ENCODE measurements at places on chromosomes 3 and 15.

- no peak for DNase-seq
These were observed 88.1 kb downstream of the ZIC1 start for GRCh38 chr3:147497286-147497685.

- peak; percentile 76 for DNase-seq
These were observed 79.0 kb downstream of the IGF1R start for GRCh38 chr15:98727115-98728040.

DNA sequence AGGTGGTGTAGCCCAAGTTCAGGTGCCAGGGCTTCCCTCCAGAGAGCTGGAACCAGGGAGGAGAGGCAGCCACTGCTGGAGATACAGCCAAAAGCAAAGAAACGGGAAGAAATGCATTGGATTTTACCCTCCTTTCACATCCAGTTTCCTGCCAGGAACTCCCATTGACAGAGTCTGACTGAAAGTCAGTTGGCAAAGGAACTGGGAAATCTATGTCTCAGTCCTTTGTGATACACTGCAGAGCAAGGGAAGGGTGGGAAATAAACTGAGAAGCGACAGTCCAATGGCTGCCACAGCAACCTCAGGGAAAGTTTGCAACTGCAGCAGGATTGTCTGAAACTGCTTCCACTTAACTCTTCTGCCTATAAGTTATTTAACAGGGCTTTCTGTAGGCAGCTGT is 142.6 kb downstream of the SATB1 start:
- DNase-seq = no peak

- DNase-seq = no peak
These were observed 1084.2 kb downstream of the TUSC7 start for GRCh38 chr3:117793622-117794265.

DNA sequence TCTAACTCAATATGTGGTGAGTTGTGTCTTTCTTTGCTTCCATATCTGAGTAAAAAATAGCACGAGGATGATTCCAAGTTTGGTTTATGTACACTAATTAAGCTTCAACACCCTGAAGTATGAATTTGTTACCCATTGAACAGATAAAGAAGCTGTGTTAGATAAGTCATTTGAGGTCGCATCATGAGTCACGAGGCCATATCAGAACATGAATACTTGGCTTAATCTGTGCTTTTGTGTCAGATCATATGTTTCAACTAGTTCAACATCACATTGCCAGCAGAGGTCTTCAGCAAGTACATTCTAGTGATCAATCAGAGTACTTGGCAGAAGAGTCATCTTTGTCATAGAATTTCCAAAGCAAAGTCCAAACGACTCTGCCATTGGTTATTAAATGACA is 26.3 kb upstream of the MITF start:
- DNase-seq = no peak

DNA sequence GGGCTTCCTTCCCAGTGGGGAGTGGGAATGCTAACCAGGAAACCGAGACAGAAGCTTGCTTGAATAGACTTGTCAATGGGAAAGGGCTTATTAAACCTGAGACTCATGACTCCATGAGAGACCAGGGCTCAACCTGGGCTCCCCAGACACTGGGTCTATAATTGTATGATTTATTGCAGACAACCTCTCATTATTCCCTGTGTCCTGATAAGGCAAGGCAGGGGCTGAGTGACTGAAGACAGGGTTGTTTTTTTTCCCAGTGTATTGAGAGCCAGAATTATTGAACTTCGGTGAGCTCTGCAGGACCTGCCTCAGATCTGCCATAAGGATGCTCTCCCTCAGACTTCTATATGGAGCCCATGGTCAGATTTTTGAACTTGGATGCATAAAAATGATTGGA is 79.5 kb upstream of the KLHL25 start:
- DNase-seq = no peak

DNA sequence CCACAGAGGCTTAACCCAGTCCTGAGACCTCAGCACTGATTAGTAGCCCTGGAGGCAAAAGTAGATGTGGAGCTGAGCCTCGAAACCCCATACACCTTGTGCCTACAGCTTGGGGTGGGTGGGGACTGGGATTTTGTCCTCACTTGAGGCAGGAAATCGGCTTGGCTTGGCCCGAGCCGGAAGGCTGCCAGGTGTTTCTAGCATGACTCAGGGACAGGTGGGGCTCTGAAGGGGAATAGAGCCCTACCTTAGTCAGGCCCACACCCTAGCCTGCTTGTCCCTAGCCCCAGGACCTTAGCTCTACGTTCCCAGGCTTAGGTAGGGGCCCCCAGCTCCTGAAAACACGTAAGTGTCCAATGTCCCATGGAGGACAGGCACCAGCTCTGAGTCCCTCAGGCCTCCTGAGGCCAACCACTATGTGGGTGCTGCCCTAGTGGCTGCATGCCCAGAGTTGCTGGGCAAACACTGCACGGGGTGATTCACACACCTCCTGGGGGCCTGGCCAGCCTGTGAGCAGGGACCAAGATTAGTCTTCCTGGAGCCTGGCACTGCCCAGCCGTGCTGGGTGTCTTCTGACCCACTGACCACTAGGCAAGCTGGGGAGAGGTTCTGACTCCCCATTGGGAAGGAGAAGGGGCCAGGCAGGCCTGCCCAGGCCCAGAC is 3.1 kb downstream of the MST1R start:
- DNase-seq = no peak

DNA sequence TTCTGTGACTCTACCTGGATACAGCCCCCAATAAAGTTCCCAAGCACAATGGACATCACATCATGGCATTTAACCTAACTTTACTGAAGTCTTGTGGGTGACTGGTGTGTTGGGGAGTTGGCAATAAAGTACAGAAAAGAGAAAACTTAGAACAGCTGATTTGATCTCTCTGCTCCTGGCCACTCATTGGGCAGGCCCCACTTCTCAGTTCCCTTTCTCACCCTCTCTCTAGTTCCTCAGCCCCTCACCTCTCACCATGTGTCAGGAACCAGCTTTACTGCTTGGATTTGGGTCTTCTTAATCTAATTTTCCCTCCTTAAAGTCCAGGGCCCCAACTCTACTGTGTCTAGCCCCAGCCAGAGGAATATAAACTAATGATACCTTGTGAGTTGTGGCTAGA is 713 bp upstream of the MUC13 start:
- DNase-seq = no peak

DNA sequence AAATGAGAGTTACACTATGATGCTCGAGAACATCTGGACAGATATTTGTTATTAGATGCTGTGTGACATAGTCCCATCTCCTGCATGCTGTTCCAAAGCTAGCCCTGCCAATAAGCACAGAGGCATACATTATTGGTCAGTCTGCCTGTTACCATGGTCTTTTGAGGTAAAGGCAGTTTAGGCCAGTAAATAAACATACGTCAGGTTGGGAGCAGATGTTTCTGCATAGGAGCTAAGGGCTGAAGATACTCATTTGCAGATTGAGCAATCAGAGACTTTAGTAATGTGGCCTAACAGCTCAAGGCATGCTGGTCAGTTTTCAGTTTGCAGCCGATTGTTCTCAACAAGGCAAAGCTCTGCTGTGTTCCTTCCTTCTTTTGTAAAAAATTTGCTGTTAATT is 192.9 kb downstream of the ADAMTSL3 start:
- peak; percentile 24 for DNase-seq

DNA sequence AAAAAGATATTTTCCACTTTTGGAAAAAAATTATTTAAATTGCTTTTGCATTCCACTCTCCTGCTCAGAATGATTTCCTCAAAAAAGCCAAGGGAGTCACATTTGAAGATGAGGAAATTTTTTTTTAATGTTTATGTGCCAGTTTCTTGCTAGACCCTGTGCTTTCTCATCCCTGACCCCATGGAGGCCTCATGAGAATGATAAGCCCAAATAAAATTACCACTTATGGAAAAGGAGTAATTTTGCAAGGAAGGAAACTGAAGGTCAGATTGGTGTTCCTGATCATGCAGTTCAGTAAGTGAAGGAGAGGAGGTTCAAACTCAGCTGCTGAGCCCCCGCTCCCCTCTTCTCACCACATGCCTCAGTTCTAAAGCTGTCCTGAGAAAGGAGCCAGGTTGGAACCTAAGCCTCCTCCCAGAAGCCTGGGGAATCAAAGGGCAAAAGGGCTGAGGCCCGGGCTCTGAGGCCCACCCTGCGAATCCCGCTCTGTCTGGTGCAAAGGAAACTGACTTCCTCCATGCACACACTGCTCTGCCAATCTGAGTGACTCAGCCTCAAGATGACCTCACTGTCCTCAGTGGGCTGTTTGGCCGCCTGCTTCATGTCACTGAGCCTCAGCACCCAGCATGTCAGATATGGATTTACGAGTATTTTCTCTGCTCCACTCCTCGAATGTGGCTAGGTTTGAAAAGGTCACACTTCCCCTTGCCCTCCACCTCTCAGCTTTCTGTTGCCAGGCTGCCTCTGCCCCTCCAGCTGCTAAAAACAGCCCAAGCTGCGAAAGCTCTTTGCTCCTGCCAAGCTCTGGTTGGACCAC is 56.9 kb upstream of the FLNB start:
- no peak for DNase-seq

DNA sequence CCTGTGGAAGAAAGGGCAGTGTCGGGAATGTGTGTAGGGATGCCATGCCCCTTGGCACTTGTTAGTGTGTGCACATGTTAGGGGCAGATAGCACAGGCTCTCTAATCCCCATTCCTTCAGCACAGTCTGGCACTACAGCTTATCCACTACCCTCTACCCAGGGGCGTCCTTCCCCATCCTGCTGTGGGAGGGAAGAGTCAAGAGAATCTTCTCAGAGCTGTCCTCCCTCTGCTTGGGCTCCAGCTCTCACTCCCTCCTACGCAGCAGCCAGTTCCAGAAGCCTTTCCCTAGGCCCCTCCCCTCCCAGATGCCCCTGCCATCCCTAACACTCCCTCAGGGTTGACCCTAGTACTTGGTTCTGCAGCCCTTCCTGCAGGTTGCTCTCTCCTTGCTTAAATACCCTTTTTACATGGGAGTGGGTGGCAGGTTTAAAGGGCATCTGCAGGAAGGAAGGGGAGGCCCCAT is 815 bp upstream of the GRM2 start:
- DNase-seq = no peak

GRCh38 chr3:37863949-37864822 is 2.5 kb downstream of the CTDSPL start:
- DNase-seq = no peak

DNA sequence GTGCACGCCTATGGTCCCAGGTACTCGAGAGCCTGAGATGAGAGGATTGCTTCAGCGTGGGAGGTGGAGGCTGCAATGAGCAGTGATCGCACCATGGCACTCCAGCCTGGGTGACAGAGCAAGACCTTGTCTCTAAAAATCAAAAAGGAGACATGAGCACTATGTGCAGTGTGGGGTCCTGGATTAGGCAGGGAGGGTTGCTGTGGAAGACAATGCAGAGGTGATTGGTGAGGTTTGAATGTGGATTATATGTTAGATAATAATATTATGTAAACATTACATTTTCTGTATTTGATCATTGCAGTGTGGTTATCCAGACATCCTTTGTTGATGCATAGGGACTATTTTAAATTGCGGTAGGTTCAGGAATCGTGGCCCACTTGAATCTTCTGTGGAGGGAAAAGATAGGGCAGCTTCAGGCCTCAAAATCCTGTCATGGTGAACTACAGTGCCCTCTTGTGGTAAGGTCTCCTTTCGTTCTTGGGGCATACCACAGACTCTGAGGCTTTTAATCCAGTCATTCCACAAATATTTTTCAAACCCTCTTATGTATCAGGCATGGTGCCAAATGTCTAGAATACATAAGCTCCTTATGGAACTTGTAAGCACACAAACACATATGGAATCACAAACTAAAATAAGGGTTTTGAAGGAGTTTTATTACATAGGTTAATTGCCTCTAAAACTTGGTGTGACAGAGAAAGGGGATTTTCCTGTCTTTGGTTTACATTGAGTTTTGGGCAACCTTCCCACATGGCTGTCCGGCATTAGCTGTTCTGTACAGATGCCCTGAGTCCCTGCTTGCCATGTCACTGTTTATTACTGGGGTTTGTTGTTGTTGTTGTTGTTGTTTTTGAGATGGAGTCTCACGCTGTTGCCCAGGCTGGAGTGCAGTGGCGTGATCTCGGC is 37.7 kb downstream of the GPD1L start:
- DNase-seq = peak; percentile 98

- no peak for DNase-seq
These were observed 10.9 kb downstream of the SLCO2A1 start for GRCh38 chr3:134018850-134019249.

GRCh38 chr3:53147151-53147902 is 13.7 kb upstream of the PRKCD start:
- no peak for DNase-seq

- DNase-seq = no peak
These were observed 525.3 kb upstream of the PPP2R3A start for GRCh38 chr3:135440233-135440632.

GRCh38 chr15:89823836-89824606 is 9.4 kb upstream of the ANPEP start:
- no peak for DNase-seq

GRCh38 chr3:174863488-174863887 is 4.4 kb downstream of the NAALADL2 start:
- no peak for DNase-seq

DNA sequence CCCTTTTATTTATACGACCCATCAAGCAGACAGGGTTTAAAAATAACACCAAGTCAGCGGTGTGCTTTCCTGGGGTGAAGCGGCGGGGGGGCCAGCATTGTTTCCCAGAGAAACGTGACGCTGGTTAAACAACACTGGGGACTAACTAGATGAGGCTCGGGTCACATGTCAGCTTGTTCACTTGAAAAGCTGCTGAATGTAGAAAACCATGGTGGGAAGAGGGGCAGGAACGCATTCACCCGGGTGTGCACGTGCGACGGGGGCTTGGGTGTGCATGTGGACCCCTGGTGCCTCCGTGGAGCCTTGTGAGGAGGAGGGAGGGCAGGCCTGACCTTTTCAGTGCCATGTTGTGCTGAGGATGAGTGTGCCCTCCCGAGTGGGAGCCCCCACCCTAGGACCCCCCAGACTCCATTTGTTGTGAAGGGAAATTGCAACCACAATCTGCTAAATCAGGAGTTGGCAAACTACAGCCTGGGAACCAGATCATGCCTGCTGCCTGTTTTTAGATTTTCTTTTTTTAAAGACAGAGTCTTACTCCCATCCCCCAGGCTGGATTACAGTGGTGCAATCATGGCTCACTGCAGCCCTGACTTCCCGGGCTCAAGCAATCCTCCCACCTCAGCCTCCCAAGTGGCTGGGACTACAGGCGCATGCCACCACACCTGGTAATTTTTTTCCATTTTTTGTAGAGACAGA is 70.4 kb upstream of the CMTM7 start:
- no peak for DNase-seq

DNA sequence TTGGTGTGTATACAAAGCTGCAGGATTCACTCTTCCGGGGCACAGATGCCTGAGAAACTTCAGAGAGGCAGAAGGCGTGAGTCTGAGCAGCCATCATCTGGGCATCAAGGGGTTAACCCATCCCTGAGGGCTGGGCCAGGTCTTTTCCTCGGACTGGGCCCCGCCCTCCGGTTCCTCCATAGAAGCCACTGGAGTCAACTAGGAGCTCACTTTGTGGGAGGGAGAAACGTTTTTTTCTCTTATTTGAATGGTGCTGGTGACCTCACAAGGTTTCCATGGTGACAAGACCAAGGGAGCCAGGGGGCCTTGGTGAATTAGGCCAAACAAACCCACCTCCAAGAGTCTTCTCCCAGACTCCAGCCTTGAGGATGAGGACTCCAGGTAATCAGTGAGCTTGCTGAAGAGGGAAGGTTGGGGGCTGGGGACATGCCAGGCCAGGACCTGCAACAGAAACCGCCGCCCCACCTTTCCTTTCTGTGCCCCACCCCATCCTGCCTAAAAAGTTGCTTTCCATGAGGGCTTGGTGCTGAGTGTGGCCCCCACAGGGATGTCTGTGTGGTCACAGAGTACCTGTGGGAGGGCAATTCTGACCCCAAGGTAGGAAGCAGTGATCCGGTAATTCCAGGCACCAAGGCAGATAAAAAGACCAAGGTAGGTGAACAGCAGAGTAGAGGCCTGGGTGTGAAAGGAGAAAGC is 14.8 kb upstream of the INSYN1 start:
- DNase-seq = no peak

Data from fibroblast of skin of left biceps (primary cell).